ENCODE measurements at places on chromosomes 12 and 14.

DNA sequence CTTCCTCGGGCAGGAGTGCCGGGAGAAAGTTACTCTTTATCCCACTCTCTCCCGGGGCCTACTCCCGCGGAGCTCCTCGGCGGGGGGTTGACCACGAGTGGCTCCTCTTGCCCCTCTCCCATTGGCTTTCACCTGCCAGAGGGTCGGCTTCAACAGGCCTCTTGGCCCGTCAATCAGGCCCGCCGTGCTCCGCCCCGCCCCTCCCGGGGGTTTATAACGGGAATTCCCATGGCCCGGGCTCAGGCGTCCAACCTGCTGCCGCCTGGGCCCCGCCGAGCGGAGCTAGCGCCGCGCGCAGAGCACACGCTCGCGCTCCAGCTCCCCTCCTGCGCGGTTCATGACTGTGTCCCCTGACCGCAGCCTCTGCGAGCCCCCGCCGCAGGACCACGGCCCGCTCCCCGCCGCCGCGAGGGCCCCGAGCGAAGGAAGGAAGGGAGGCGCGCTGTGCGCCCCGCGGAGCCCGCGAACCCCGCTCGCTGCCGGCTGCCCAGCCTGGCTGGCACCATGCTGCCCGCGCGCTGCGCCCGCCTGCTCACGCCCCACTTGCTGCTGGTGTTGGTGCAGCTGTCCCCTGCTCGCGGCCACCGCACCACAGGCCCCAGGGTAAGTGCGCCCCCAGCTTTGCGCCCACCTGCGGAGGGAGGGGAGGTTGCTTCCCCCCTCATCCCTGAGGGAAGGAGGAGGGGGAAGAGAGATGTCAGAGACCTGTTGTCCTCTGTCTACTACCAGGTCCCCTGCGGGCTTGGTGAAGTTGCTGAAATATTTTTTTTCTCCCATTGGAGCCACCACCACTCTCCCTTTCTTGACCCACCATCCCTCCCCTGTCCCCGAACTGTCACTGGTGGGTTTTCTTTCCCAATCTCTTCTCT lies at the start of gene SMOC1:
Gene SMOC1 (plus strand): TSS at position 242 of the 869 bp plus-strand sequence. CDS start 263 bp downstream, at position 505.
- no peak for DNase-seq

- no peak for DNase-seq
These were observed 12.4 kb upstream of the SLC6A12 start for GRCh38 chr12:226401-226800.

- DNase-seq, result no peak
These were observed 67.4 kb downstream of the ADGRD1 start for GRCh38 chr12:131021154-131021541.

DNA sequence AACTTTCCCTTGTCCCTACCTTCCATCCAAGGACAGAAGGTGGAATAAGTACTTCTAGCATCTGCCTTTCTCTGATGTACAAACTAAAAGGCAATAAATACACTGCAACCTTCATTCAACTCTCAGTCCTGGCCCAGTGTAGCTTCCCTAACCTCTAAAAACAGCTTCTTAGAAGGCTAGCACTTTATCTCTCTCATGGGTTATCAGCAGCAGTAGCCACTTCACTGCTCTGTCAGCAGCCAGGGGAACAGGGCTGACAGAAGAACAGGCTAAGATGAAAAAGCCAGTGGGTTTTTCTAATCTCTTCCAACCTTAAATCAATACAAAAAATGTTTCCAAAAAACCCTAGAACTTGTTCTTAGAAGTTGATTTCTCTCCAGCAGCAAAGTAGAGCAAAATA lies 13.2 kb downstream of the BAZ2A start:
- DNase-seq, result no peak

DNA sequence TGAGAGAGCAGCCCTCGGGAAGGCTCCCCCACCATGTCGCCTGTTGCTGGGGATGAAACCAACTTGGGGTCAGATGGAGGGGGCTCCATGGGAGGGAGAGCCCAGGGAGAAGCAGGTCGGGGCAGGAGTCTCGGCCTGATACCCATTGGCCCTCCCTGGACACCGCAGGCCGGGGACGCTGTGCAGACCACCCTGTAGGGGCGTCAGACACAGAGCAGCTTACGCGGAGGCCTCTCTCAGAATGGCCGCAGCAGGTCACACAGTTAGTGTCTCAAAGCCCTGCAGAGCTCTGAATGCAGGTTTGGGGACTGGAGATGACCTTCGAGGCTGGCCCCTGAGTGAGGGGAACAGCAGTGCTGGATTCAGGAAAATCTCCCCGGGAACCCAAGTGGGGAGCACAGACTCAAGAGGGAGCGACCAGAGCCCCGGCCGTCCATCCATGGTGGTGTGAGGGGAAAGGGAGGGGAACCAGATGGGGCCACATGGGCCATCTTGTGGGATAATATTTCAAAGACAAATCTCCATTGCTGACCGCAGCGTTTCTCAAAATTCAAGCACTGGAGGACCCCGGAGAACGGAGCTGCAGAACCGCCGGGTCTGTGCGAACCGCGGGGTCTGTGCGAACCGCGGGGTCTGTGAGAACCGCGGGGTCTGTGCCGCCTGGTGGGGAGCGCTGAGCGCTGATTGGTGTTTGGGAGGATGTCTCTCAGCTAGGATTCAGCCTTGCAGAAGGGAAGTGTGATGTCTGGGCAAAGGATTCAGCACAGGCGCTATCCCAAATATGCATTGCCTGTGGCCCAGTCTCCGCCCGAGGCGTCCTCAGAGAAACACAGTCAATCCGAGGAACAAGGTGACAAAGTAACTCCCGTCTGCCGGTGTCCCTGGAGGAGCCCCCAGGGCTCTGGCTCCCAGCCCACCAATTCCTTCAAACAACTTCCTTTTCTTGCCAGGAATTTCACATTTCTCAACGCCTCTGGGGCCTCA lies 324.4 kb upstream of the RTL1 start:
- DNase-seq, result no peak

DNA sequence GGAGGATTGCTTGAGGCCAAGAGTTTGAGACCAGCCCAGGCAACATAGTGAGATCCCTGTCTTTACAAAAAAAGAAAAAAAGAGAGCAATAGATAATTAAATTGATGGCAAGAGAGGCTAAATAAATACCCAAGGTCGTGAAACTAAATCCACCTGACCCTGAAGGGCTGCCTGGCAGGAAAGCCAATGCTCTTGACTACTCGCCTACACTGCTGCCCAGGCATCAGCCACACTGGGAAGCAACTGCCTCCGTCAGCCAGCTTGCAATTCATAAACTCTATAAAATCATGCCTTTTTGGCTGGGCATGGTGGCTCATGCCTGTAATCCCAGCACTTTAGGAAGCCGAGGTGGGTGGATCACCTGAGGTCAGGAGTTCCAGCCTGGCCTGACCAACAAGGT lies 31.7 kb upstream of the RASSF3 start:
- no peak for DNase-seq

DNA sequence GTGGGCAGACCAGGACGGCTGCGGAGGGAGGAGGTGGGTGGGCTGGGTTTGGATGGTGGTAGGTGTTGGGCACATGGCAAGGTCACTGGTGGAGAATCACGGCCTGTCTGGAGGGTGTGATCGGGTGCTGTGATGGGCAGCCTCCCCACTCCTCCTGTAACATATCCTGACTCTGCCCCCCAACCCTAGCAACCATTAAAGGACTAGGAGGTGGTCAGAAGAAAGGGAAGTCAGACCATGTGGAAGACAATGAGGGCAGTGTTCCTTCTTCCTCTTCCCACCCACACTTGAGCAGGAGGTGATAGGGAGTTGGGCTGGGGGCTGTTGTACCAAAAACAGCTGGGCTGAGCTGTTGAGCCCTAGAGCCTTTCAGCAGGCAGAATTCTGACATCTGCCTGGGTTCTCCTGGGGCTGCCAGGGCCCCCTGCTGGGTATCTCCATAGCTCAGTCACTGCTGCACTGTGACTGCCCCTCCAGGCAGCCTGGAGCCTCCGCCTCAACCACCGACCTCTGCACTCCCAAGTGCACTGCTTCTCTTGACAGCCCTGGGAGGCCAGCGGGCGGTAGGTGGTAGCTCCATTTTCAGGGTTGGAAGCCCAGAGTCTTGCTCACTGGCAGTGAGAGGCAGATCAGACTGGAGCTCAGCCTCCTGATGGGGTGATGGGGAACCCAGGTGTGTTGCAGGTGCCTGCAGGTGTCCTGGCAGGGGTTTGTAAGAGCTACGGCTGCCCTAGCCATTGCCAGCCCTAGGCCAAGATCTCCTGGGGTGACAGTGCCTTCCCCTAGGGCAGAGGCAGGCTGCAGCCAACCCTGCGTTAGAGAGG lies 15.4 kb downstream of the VASH1 start:
- no peak for DNase-seq

DNA sequence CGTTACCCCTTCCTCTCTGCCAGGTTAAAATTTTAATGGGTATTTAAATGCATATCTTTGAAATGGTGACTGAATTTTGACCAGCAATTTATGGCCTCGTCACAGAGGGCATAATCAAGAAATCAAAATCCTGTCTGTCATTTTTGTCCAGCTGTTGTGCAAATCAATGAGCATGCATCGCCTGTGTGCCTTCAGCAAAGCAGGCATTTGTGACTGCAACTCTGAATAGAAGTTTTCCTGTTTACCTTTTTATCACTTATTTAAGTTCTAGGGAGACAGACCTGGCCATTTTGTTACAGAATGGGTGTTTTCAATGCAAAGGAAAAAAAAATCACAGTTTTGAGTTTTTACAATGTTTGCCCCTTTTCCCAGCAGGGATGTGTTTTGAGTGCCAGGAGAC lies 107.4 kb downstream of the PPM1A start:
- DNase-seq, result no peak

DNA sequence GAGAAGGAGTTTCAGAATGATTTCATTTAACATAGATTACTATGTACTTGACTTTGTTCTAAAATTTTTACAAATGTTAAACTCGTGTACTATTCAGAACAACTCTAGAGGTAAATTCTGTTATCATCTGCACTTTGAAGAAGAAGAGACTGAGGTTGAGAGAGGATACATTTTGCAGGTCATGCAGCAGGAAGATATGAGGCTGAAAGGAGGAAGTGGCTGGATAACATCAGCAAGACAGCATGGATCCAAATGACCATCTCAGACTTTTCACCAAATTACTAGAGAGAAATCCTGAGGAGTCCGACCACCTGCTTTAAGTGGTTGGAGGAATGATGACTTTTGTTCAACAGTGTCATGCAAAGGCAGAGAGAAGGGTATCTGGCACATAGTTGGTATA lies 84.9 kb downstream of the ASCL4 start:
- DNase-seq, result no peak

DNA sequence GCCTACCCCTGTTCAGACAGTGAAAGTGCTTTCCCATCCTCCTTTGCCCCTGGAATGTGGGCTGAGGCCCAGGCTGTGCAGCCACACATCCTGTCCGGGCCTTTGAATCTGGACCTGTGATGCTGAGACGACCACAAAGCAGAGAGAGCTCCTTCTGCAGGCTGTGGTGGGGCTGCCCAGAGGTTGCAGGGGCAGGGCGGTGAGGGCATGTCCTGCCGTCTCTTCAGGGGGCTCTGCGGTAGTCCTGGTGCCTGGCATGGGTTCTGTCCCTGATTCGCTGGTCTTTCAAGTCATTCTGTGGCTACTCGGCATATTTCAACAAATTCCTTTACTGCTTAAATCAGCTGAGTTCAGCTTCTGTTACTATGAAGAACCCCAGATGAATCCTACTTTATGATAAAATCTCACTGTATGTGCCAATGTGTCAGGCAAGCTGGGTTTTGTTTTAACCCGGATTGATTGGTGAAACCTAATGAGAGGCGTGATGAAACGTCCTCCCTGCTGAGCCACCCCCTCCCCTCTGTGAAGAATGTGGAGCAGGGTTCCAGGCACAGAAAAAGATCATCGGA lies 63.4 kb upstream of the DICER1 start:
- DNase-seq, result no peak

DNA sequence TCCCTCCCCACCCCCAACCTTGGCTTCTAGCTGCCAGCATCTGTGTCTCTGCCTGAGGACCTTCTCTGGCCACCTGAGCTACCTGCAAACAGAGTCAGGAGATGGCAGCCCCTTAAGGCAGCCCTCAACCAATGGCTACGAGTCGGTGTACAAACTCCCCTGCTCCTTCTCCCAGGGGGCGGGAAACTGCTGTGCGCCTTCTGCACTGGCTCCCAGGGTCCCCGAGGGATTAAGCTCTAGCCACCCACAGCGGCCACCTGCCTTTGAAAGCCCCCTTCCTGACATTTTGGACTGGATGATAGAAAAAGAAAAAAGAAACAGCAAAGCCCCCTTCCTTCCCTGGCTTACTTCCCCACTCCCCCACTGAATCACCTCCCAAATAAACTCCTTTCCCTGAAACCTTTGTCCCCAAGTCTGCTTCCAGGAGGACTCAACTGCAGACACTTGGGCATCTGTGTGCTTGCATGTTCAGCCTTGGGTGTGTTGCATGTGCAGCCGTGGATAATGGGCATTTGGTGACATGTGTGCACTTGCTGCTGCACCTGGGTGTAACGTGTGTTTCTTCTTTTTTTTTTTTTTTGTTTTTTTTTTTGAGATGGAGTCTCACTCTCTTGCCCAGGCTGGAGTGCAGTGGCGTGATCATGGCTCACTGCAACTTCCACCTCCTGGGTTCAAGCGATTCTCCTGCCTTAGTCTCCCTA lies 6.0 kb downstream of the SDS start:
- DNase-seq, result no peak

GRCh38 chr14:61598980-61599379 lies 96.3 kb upstream of the HIF1A start:
- no peak for DNase-seq

DNA sequence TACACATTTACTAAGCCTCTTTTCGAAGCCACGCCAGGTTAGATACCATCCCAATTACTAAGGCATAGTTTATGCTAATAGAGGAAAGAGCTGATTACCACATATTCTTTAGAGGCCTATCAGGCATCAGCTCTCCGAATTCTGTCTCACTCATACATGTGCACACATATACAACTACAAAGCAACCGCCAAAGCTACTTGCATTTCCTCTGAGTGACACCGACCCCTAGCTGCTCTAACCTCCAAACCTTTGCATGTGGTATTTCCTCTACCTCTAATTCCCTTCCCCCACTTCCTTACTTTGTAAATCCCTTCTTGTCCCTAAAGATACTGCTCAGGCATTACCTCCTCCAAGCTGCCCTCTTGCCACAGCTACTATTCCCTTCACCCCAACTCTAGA lies 107.2 kb downstream of the DUSP6 start:
- DNase-seq, result peak; percentile 57

- DNase-seq, result no peak
These were observed 13.1 kb downstream of the EVL start for GRCh38 chr14:100078216-100078803.
